Activated T-helper 1 cell treated with anti-CD3 and anti-CD28 coated beads, Interleukin-12 subunit alpha, Interleukin-12 subunit beta, Interleukin-2, Interleukin-4 antibody, amounts not matched to agents 30 ng/mL and 10 ng/mL and 1 ng/mL, durations not matched to agents 14 hours and 24 hours and 36 hours (primary cell): ENCODE measurements at places on chromosomes 7 and 10. TPM values are rescaled to one million over a fixed set of nuclear protein-coding genes. Genes with fewer than 3 reads are reported as not detected.

The CBLL1 gene
- 46.9 and 49.6 TPM in 2 replicates for total RNA-seq

The PAX4 gene
- total RNA-seq = not detected in 2 replicates

The PON3 gene
- total RNA-seq = not detected in 2 replicates

The ELFN1 gene
- total RNA-seq = 0.05 TPM in 1 of 2 replicates, not detected in the other

The COX15 gene
- 36.7 and 38.1 TPM in 2 replicates for total RNA-seq

The ARF5 gene
- 122 and 128 TPM in 2 replicates for total RNA-seq

The MGAM2 gene
- total RNA-seq = not detected in 2 replicates

The CDK6 gene
- 328 and 332 TPM in 2 replicates for total RNA-seq

DNA sequence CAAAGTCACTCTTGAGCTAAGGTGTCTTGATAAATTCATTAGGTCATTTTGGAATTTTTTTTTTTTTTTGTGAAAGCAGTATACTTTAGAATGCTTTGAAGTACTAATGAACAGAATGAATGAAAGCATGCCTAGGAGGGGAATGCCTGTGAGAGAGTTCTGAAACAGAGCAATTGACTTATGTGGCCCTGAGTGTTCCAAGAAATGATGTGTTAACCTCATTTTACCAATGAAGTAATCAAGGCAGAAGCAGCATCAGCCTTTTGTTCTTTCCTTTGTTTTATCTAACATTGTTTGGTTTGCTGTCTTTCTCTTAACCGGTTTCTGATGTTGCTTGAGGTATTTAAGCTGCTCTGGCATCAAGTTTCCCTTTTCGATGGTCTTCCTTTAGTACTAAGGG, 154.6 kb upstream of the HGF start:
- no peaks in the 10 kb centered on the region for H3K27me3 ChIP-seq
- no peaks in the 10 kb centered on the region for H3K4me1 ChIP-seq
- no peak overlapping the region for H3K4me3 ChIP-seq
- no peak overlapping the region for H3K27ac ChIP-seq
- DNase-seq = no peak
- H3K36me3 ChIP-seq = no peaks in the 10 kb centered on the region

- no peaks in the 10 kb centered on the region for H3K4me1 ChIP-seq
- DNase-seq = no peak
- no peak overlapping the region for H3K4me3 ChIP-seq
- no peaks in the 10 kb centered on the region for H3K27me3 ChIP-seq
- no peak overlapping the region for H3K27ac ChIP-seq
Observed at GRCh38 chr10:19385846-19386450, 337.3 kb downstream of the MALRD1 start.

DNA sequence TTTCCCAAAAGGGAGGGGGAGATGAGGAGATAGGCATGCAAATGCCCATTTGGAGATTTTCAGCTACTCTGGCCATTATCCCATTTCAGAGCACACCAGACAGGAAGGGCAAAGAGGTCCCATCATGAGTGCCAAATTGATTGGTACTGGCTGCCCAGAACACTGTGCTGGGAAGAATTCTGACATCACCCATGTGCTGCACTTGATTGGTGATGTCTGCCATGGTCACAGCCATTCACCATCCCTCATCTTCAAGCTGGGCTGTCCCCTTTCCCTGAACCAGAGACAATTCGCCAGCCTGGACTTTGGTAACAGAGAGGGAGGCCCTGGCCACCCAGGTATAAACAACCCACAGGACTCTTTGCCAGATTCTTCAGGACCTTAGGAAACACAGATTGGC, 23.2 kb upstream of the RADIL start:
- H3K4me1 ChIP-seq = no peaks in the 10 kb centered on the region
- H3K4me3 ChIP-seq = no peak overlapping the region
- no peaks in the 10 kb centered on the region for H3K36me3 ChIP-seq
- H3K27ac ChIP-seq = no peak overlapping the region
- peaks cover 4% of the 10 kb centered on the region for H3K27me3 ChIP-seq

The C10orf67 gene
- total RNA-seq = 0.18 TPM in 1 of 2 replicates, not detected in the other

The EIF4EBP2 gene
- 36.6 and 37.7 TPM in 2 replicates for total RNA-seq

DNA sequence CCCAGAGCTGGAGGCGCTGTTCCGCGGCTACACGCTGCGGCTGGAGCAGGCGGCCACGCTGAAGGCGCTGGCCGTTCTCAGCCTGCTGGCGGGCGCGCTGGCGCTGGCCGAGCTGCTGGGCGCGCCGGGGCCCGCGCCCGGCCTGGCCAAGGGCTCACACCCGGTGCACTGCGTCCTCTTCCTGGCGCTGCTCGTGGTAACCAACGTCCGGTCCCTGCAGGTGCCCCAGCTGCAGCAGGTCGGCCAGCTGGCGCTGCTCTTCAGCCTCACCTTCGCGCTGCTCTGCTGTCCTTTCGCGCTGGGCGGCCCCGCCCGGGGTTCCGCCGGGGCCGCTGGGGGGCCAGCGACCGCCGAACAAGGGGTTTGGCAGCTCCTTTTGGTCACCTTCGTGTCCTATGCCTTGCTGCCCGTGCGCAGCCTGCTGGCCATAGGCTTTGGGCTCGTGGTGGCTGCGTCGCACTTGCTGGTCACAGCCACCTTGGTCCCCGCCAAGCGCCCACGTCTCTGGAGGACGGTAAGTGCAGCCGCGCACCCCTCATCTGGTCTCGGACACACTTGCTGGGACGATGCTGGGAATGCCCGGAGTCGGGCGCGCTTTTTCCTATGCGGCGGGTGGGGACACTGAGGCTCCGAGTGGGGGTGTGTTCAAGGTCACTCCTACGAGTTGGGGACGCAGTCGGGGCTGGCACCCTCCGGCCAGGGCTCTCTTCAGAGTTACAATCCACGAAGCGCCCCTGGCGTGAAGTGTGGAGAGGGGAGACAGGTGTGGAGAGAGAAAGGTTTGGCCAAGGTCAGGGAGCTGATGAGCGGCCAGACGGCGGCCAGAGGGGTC, 717 bp downstream of the ADCY1 start:
- H3K4me3 ChIP-seq = peak overlapping the region; percentile 22
- no peak for DNase-seq
- no peaks in the 10 kb centered on the region for H3K4me1 ChIP-seq
- no peak overlapping the region for H3K27ac ChIP-seq

The ITPRID1 gene
- total RNA-seq = not detected in 2 replicates

The LRRC61 gene
- total RNA-seq = 24.9 and 26.1 TPM in 2 replicates

DNA sequence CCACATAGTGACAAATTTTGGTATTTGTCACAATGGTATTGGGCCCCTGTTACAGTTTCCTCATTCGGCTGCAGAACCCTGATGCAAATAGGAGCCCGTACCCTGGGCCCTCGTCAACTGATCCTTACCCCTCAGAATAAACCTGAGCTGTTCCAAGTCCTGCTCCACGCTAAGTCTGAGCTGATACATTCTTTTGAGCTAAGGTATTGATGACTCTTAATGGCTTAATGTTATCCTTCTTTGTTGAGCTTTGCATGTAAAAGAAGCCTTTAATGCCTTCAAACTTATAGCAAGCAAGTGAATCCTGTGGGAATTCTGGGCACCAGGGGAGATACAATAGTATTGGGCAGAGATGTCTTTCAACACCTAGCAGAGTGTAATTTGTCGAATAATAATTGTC, 31.8 kb downstream of the GATA3 start:
- H3K4me3 ChIP-seq = no peak overlapping the region
- H3K27me3 ChIP-seq = no peaks in the 10 kb centered on the region
- peaks cover 44% of the 10 kb centered on the region for H3K4me1 ChIP-seq
- no peak overlapping the region for H3K27ac ChIP-seq
- DNase-seq = no peak
- H3K36me3 ChIP-seq = peaks cover 28% of the 10 kb centered on the region

DNA sequence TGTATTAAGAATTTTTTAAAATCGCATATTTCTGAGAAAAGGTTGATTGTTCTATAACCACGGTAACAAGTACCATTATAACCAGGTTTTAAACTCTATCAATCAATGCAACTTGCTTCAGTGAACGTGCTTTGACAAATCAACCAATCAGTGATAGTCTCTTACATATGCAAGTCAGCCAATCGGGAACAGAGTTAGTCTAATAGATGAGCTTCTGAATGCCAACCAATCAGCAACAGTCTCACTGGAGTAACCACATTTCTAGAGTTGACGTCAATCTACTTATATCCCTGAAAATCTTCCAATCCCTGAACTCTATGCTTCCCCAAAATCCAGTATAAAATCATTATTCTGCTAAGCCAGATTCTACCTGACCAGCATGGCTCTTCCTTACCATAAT, 44.7 kb upstream of the TRUB1 start:
- no peak for DNase-seq
- no peaks in the 10 kb centered on the region for H3K4me1 ChIP-seq
- peaks cover 11% of the 10 kb centered on the region for H3K27me3 ChIP-seq
- H3K36me3 ChIP-seq = no peaks in the 10 kb centered on the region
- no peak overlapping the region for H3K27ac ChIP-seq
- H3K4me3 ChIP-seq = no peak overlapping the region

DNA sequence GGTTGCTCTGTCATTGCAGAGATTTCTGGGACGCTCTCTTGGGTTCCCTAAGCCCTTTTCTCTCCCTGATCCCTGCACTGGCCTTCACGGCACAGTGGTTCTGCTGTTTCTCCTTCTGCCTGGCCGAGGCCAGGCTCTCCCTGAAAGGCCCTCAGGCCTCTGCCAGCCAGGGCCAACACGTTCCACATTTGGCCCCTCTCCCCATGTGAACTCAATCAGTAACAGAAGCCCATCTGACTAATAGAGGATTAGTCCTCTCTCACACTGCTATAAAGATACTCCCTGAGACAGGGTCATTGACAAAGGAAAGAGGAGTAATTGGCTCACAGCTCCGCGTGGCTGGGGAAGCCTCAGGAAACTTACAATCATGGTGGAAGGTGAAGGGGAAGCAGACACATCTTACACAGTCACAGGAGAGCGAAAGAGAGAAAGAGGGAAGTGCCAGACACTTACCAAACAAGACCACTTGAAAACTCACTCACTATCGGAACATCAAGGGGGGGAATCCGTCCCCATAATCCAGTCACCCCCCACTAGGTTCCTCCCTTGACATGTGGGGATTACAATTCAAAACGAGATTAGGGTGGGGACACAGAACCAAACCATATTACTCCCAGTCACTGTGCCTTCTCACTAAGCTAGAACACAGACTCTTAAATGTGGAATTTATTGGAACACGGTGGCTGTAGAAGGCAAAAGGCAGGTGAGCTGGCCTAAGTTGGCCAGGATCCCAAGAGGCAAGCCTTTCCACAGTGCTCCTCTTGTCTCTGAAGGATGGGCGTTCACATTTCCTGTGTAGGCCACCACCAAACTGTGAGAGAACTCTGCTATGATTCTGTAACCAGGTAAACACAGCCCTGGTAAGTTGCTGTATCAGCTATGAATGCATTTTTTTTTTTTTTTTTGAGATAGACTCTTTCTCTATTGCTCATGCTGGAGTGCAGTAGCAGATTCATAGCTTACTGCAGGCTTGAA, 8.8 kb downstream of the FZD8 start:
- no peak for DNase-seq
- no peak overlapping the region for H3K27ac ChIP-seq
- H3K4me1 ChIP-seq = no peaks in the 10 kb centered on the region
- H3K36me3 ChIP-seq = no peaks in the 10 kb centered on the region
- no peak overlapping the region for H3K4me3 ChIP-seq
- peaks cover 19% of the 10 kb centered on the region for H3K27me3 ChIP-seq

- peak overlapping the region; percentile 21 for H3K4me3 ChIP-seq
- H3K36me3 ChIP-seq = no peaks in the 10 kb centered on the region
- H3K27ac ChIP-seq = no peak overlapping the region
- H3K4me1 ChIP-seq = peaks cover 5% of the 10 kb centered on the region
- DNase-seq = no peak
Observed at GRCh38 chr7:42227541-42227935, 9.5 kb downstream of the GLI3 start.

DNA sequence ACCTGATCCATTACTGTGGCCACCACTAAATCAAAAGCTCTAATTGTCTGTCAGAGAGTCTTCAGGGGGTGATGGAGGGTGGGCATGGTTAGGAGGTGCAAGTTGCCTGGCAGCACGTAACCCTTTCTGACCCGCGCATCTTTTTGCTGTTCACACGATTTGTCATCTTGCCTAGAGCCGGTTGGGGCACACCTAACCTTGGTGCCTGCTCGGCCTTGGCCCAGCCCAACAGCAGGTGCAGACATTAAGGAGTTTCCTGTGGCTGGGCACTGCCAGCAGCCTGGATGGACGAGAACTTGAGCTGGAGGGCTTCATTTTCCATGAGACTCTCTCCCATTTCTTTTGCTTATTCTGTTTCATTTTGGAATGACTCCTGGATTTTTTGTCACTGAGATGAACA, 41.0 kb upstream of the PTF1A start:
- no peak overlapping the region for H3K4me3 ChIP-seq
- H3K36me3 ChIP-seq = no peaks in the 10 kb centered on the region
- no peaks in the 10 kb centered on the region for H3K4me1 ChIP-seq
- no peak for DNase-seq
- H3K27me3 ChIP-seq = no peaks in the 10 kb centered on the region

- no peak overlapping the region for H3K27ac ChIP-seq
- H3K4me3 ChIP-seq = no peak overlapping the region
- no peak for DNase-seq
- H3K27me3 ChIP-seq = no peaks in the 10 kb centered on the region
- no peaks in the 10 kb centered on the region for H3K36me3 ChIP-seq
Observed at GRCh38 chr7:32167256-32167655, 97.0 kb upstream of the PDE1C start.

DNA sequence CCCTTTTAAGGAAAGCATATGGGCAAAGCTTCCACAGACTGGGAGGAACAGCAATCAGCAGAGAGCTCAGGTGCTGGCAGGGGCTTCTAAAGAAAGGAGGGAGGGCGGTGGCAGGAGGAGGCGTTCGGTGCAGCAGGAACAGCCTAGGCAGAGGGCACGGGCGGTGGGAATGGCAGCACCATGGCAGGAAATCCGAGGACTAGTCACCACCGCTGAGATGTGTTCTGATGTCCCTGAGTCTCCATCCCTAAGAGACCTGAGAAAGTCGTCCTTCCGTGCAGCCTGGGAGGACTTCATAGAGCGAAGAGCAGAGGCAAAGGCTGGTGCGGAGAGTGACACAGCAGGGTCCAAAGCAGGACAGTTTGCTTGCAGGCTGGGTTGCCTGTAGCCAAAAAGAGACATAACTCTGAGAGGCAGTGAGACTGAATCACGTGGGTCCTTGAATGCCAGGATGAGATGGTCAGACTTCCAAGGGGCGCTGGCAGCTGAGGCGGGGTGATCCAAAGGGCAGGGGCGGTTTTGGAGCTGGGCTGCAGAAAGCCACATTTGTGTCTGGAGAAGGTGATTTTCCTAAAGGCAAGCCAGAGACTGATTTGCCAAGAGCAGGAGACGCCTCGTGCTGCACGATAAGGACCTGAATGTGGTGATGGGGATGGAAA, 35.8 kb upstream of the GRID1 start:
- peaks cover 22% of the 10 kb centered on the region for H3K4me1 ChIP-seq
- peaks cover 14% of the 10 kb centered on the region for H3K27me3 ChIP-seq
